Anterior cingulate cortex (tissue), 58 donors: ENCODE measurements at places on chromosomes 1 and 21.
A peak's percentile ranks its signal among the peaks of the same experiment; 100 is the strongest.

- peak; percentile 1 for DNase-seq
Measured at GRCh38 chr1:199113265-199113869, 474.5 kb downstream of the PTPRC start.

DNA sequence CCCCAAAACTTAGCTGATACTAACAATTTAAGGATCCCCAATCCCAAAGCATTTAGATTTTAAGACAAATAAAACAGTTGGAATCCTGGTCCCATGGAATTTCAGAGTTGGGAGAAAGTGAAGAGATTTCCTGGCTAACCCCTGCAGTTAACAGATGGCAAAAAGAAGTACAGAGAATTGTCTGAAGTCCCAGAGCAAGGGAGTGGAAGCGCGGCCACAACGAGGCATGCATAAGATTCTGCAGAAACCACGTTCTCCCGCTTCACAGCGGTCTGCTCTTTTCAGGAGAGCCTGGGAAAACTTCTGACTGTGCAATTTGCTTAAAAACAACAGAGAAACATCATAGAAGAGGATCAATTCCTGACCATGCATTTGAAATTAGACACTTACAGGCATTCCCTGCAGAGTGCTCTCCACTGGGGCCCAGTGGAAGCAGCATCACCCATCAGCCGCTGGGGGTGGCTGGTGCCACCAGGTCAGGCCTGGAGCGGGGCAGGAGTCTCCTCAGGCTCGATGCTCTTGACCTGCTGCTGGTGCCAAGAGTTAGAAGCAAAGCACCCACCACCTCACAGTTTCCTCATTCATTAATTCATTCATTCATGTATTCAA is 226.7 kb upstream of the POU3F1 start:
- DNase-seq, result no peak

- DNase-seq, result no peak
Measured at GRCh38 chr21:45466330-45467220, 61.6 kb downstream of the COL18A1 start.

DNA sequence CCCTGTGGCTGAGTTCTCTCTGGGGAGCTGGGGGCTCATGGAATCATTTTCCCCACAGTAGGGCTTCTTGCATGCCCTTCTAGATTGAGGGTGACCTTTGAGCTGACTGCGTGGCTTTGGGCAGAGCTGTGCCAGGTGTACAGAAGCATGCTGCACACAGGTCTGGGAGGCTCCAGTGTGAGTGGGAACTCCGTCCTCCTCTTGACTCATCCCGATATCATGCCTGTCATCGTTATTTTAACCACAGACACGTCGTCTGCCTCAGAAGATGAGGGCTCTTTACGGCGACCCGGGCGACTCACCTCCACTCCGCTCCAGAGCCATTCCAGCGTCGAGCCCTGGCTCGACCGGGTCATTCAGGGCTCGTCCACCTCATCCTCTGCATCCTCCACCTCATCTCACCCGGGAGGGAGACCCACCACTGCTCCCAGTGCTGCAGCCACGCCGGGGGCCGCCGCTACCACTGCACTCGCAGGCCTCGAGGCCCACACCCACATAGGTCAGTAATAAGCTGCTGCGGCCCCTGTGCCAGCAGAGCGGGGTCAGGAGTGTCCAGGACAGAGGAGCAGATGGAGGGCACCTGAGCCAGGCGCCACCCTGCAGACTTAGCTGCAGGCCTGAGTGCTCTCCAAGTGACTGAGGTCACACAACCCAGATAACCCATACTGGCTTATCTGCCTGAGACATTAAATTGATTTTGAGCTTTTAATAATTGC is 39.8 kb downstream of the DIP2A start:
- DNase-seq, result no peak

DNA sequence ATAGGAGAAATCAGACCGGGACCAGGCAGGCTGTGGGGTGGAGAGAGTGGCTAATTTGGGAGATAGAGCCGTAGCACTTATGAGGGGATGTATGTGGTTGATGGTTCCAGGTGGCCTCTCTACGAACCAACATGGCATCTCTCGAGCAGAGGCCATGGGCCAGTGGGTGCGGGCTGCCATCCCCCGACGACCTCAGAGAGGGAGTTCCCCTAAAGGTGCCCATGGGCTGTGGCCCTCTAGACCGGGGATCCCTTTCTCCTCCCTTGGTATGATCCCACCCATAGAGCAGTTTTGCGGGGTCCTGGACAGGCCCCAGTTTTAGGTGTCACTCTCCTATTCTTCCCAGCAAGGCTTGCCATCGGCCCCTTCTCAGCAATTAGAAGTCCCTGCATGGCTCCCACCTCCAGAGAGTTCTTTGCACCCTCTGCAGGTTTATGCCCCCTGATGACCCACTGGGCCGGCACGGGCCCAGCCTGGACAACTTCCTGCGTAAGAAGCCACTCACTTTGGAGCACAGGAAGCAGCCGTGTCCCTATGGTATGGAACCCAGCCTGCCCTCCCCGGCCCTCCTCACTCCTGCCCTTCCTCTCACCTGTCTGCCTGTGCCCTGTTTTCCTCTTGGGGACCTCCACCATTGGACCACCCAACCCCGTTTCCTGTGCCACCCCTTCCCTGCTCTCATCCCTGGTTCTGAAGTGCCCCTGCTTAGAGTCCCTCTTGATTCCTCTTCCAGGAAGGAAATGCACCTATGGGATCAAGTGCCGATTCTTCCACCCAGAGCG is 7.8 kb downstream of the ZC3H12A start:
- no peak for DNase-seq

- no peak for DNase-seq
Measured at GRCh38 chr1:67575861-67576260, 109.1 kb upstream of the GADD45A start.

GRCh38 chr21:39479164-39479813 is 27.5 kb downstream of the SH3BGR start:
- DNase-seq, result no peak

DNA sequence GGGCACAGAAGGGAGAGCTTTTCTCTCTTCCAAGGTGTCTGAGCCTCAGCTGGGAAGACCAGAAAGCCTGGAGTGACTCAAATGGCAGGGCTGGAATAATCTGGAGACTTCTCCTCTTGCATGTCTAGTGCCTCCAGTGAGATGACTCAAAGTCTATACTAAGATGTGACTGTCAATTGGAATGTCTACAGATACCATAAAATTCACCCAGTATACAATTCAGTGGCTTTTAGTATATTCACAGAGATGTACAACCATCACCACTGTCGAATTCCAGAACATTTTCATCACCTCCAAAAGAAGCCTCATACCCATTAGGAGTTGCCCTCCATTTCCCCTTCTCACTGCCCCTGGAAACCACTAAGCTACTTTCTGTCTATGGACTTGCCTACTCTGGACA is 47.9 kb upstream of the CNN3 start:
- DNase-seq, result no peak

- DNase-seq, result no peak
Measured at GRCh38 chr1:184905601-184906322, 68.5 kb downstream of the NIBAN1 start.

DNA sequence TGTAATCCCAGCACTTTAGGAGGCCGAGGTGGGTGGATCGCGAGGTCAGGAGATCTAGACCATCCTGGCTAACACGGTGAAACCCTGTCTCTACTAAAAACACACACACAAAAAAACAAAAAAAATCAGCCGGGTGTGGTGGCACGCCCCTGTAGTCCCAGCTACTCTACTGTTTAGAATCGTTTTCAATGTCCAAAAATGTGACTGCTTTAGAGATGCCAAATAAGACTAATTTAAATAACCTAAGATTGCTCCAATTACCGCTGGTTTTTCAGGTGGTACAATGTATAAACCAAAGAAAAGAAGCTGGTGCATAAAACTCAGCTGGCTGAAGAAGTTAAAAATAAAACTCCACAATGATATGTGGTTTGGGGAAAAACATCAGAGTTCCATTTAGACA is 132.0 kb downstream of the RERE start:
- DNase-seq, result no peak

DNA sequence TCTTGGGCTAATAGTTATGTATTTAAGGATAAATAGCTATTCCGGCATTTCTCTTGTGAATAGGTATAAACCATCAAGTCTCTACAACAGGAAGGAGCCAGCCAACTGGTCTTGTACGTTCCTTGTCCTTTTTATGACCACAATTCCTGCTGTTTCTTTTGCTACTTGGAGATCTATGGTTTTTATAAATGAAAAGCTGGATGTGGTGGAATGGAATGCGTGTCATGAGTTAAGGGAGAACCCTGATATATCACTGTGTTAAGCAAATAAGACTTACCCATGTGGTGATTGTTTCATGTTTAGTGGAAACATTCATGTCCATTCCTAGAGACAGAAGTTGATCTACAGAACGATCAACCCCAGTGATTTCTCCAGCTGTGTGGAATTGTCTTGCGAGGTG is 282.1 kb downstream of the RPS6KC1 start:
- no peak for DNase-seq

DNA sequence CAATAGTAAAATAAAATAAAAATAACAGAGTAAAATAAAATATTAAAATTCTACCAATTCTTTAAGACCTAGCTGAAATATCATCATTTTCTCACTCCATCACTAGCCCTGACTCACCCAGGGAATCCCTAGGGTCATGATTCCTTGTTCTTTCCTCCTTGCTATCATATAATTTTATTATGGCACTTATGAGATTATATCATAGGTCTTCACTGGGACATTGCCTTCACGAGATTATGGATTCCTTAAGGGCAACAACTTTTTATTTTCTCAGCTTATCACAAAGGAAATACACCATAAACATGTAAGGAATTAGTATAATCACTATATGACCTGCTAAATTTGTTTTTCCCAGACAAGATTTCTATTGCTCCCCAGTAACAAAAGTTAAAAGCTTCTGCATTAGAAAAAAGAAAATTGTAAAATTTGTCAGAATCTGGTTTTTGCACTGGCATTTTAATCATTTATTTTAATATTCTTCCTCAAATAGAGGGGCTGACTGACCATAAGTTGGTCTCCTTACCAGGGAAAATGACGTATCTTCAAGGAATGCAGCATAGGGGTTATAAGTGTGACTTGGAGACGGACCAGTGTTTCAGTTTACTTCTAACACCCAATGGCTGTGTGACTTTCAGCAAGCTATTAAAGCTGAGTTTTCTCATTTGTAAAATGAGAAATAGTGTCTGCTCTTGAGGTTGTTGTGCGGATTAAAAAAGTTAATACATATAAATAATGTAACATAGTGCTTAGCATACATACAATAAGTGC is 8.8 kb upstream of the CLCA4 start:
- DNase-seq, result no peak

- no peak for DNase-seq
Measured at GRCh38 chr1:220229771-220230170, 42.5 kb downstream of the RAB3GAP2 start.
